Neuronal stem cell (in vitro differentiated cells): ENCODE measurements at places on chromosomes 5 and 9.

- DNase-seq, result no peak
Measured at GRCh38 chr5:54148858-54149257, 161.5 kb downstream of the ARL15 start.

- DNase-seq, result no peak
Measured at GRCh38 chr5:19630876-19631275, 357.1 kb downstream of the CDH18 start.

- no peak for DNase-seq
Measured at GRCh38 chr5:63217422-63217821, 638.8 kb downstream of the LRRC70 start.

- no peak for DNase-seq
Measured at GRCh38 chr5:113354055-113354454, 80.7 kb downstream of the TSSK1B start.

GRCh38 chr5:78922879-78923621, 62.1 kb downstream of the ARSB start:
- DNase-seq, result no peak

DNA sequence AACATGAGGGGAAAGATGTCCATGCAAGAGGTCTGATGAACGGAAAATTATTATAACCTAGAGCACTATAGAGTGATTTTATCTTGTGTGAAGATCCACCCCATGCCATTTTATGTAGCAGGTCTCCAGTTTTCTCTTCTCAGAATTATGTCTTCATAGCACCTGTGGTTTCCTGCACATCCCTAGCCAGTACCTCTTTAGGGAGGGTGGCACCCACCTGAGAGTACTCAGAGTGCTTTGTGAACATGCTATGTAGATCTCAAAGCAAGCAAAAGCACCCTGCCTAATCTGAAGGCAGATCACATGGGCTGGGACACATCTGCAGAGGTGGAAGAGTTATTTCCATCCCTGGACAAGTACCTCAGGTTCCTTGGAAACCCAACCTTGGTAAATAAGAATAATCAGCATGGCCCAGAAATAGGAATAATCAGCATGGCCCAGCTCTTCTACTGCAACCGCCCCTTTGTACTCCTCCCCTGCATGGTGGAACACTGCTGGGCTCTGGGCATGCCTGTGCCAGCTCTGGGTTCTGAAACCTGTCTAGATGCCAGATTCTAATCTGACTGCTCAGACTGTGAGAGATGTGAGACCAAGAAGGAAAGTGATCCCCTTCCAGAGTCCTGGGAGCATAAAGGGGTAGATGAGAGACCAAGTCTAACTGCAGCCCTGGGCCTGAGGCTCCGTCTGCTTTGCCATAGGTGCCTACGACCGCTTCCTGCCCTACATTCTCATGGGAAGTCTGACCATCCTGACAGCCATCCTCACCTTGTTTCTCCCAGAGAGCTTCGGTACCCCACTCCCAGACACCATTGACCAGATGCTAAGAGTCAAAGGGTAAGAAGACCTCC, 23.7 kb downstream of the SLC22A5 start:
- DNase-seq, result no peak

DNA sequence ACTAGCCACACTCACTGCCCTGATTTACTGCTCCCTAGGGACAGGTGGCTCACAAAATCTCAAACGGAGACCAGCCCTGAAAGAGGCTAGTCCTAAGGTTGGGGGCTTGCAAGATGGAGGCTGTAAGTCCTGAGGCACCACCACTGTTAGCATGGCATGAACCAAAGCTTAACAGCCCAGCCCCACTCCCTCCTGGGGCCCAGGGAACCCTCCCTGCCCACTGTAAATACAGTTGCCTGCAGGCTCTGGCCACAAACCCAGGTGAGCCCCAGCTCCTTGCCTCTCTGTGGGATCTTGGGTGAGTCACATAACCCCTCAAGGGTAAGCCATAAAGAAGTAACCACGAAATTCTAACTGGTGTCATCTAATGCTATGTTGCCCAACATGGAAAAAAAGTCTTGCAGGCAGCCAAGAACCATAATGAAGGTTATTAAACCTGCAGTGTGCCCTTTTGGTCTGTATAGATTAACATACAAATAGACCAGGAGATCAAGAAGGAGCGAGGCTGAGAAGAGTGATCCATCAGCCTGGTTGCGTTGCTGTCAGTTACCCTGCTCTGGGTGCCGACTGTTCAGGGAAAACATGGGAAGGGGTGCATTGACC, 1.7 kb upstream of the POMT1 start:
- DNase-seq, result no peak
